Inflammatory macrophage (primary cell): ENCODE measurements at places on chromosomes 4 and X.

DNA sequence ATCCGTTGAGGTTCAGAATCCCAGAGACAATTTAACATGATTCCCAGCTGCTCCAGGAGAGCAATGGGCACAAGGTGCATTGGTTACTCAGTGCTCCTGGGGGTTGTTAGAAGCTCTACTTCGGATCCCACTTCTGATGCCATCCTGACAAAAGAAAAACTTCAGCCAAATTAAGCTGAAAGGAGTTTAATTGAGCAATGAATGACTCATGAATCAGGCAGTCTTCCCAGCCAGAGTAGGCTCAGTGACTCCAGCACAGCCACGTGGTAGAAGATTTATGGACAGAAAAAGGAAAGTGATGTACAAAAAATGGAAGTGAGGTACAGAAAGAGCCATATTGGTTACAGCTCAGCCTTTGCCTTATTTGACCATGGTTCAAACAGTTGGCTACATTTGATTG, 95.7 kb downstream of the PWWP3B start:
- no peak for DNase-seq

DNA sequence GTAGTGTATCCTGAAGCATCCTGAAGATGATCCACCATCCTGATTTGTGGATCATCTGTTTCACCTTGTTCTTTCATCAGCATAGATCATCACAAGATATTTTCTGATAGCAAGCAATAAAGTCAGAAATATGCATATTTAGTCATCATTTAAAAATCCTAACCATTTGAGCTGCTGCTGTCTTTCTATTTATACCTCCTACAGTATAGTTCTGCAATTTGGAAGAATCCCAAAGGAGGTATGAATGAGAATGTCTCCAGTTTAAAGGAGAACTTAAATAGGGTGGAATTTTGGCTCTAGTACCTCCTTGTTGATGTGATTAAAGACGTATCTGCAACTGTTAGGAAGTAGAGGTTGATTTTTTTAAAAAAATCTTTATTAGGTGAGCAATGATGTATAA, 7.6 kb downstream of the SLC25A14 start:
- DNase-seq: no peak

GRCh38 chr4:73740353-73740778, at the start of gene CXCL8:
Gene CXCL8 (plus strand): TSS chr4:73740569. CDS start chr4:73740659, 90 bp downstream.
- peak; percentile 63 for DNase-seq

- DNase-seq: peak; percentile 34
Observed at GRCh38 chr4:78796526-78796925, 20.4 kb downstream of the BMP2K start.

DNA sequence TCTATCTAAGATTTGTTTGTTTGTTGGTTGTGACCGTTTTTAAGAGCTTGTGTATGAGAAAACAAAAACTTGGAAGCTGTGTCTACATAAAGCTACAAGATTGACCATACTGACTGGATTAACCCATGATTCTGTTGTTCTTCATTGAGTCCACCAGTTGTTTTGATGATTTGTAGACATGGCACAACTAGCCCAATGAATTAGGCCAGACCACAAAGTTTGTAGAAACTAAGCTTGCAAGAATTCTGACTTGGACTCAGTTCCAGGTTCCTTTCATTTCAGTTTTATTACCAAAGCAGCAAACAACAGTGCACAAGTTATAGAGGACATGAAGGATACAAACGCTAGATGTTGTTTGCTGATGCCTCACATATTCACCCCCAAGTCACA, 119.3 kb downstream of the RASGEF1B start:
- DNase-seq: no peak

- DNase-seq: no peak
Observed at GRCh38 chrX:57595381-57595811, 3.6 kb downstream of the ZXDB start.

GRCh38 chr4:148341980-148342800, 100.0 kb downstream of the NR3C2 start:
- DNase-seq: no peak

GRCh38 chr4:79862821-79863220, 210.2 kb downstream of the ANTXR2 start:
- DNase-seq: no peak

DNA sequence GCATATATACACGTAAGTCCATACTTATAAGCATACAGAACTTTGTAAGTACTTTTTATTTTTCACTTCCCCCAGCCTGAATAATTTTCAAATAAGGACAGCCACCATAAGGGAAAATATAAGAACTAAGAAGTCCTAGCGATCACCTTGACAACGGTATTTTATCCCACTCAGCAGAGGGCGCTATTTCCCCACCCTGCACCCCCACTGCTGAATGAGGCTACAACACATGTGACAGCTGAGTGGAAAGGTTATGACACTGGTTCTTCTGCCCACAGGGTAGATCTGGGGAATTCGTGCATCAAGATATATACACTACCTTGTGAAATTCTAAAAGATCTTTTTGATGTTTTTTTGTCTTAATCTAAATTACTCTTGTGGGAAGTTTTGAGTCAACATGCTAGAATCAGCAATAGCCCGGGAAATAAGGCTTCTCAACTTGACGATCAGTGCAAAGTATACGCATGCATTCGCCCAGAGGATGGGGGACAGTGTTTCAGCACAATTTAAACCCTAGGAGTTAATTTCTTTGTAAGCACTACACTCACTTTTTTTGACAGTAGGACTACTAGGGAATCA, 151.5 kb downstream of the CORIN start:
- peak; percentile 81 for DNase-seq

- no peak for DNase-seq
Observed at GRCh38 chr4:128846063-128846462, 36.6 kb downstream of the JADE1 start.

GRCh38 chr4:89447543-89447942, 139.9 kb upstream of the GPRIN3 start:
- no peak for DNase-seq

DNA sequence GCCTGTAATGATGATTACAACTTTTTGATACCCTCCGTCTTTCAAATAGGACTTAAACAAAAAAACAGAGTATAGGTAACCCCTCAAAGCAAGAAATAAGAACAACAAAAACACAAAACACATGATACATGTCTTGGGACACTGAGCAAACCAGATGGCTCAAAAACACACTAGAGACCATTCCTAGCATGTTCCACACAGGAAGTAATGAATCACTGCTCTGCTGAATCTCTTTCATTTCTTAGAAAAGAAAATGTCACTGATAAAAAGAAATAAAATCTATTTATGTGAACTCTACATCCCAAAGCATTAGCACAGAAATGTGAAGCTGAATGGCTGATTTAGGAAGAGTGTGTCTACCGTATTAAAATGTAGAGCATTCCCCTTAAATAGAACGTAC, 134.5 kb upstream of the IL15 start:
- DNase-seq: no peak

- DNase-seq: no peak
Observed at GRCh38 chr4:145815027-145815612, 123.5 kb downstream of the ZNF827 start.

DNA sequence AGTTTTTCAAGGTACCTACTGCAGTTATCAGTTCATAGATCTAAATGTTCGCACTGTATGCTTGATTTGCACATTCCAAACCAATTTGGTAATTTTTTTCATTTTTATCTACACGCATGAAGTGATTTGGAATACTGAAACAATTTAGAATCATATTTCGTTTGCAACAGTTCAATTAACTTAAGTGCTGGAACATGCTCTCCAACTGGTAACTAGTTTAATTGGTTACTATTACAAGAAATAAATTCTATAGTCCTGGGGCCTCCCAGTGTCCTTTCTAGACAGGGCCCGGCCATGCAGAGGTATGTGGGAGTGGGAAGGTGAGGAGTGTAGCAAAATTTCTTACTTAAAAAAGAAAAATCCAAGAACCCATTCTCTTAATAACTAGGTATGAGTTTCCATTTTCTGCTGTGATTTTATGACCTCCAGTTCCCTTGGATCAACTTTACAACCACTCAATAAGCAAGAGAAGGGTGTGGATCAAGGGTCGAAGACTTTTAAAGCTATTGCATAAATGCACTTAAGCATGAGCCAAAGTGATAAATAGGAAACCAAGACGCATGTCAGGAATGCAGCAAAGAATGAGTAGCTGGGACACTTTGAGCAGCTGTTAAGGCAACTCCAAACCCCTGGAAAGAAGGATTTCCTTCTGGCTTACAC, 106.9 kb downstream of the PPARGC1A start:
- no peak for DNase-seq

GRCh38 chr4:67699603-67700002, 1.4 kb downstream of the UBA6 start:
- DNase-seq: no peak

DNA sequence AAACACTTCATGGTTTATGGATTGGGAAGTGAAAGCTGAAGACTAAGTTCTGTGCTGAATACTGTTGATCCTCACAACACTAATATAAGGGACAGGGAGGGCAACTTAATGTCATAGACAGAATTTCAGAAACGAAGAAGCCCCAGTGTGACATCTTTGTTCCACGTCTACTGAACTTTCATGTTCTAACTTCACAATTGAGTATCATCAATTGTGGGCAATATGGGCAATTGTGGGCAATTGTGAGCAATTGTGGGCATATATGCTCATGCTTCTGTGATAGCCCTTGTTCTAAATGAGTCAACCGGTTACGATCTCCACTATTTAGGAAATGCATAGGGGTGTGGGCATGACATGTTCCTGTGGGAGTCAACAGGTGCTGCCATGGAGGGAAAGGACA, 33.7 kb downstream of the CYBB start:
- DNase-seq: no peak

DNA sequence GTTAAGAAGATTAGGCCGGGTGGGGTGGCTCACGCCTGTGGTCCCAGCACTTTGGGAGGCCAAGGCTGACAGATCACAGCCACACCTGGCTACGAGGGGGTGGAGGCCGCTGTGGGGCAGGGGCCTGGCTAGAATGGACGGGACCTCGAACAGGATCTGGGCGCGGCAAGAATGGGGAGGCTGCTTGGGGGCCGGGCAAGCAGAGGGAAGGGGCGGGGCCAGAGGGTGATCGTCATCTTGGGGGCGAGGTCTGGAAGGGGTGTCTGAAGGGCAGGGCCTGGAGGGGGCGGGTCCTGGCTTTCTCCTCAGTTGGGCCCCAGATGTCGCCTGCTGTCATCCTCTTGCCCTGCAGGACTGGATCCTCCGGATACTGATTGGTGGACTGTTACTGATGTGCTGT, 57.3 kb upstream of the ENPEP start:
- no peak for DNase-seq

DNA sequence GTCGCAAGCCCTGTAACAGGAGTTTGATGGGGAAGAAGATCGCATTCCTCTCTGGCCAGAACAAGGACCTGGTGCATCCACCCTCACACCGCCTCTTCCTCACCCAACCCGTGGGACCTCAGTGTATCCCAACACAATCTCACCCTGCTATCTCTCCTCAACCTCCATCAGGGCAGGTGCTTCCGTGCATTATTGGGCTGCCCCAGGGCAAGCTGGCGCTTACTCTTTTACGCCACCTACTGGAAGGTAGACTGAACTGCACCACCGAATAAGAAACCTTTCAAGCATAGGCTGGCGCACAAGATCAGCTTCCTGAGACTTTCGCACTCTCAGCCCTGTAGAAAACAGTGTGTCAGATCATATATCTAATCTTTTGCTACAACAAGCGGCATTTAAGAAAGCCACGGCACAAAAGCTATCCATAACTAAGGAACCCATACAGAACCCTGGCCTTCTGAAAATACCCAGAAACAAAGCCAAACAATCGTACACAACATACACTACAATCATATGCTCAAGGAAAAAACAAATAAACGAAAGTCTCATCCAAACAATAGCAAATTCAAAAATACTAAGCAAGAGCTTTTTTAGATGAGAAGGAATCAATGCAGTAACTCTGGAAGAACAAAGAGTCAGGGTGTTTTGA, 209.3 kb downstream of the UGT8 start:
- peak; percentile 40 for DNase-seq

GRCh38 chr4:108139089-108139488, 29.6 kb downstream of the LEF1 start:
- DNase-seq: no peak

DNA sequence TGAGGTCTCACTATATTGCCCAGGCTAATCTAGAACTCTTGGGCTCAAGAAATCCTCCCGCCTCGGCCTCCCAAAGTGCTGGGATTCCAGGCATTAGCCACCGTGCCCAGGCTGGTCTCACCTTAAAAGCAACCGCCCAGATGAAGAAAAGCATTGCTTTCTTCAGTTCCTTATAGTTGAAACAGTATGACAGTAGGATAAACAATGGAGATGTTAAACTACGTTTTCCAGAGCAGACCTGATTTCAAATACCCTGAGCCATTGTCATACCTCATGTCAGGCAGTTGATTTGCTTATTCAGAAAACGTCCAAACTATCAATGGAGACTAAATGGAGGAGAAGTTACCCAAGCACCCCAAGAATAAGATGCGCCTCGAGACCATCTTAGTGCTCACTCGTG, 26.3 kb upstream of the TMEM131L start:
- DNase-seq: no peak
